ENCODE measurements at places on chromosomes 4 and X.

- peak; percentile 26 for DNase-seq
Measured at GRCh38 chr4:71732706-71733105, 51.2 kb downstream of the GC start.

DNA sequence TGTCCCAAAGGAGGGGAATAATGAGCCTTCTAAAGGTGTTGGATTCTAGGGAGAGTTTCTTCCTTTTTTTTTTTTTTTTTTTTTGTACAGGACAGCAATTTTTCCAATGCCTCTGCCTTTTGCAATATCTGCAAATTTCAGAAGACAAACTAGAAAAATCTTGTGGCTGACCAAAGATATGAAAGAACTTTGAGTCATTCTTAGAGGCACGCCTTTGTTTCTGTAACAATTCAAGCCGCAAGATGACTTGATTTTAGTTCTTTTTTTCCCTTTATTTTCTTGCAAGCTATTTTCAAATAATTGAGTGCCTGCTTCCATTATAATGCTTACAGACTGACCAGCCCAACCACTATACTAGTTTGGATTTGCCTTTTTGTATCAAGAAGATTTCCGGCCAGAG lies 47.6 kb upstream of the UXT start:
- DNase-seq: no peak

GRCh38 chrX:124242131-124242530 lies 90.3 kb upstream of the TEX13D start:
- no peak for DNase-seq

- no peak for DNase-seq
Measured at GRCh38 chr4:148747721-148748268, 305.6 kb upstream of the NR3C2 start.

GRCh38 chr4:128376958-128377357 lies 89.3 kb upstream of the PGRMC2 start:
- no peak for DNase-seq

DNA sequence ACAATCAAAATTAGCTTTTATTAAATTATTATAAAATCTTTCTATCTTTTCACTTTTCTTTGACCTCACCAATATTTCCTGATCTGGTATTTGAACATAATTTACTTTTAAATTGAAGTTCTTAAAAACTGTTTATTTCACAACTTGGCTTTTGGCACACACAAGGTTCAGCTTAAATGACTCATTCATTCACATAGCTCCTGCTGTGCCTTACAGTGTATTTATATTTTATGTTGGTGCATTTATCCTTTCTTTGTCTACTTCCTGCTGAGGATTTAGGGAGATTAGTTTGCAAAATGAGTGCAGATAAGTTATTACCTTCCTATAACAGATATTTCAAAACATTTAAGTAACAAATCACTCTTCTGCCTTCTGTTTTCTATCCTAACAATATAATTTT lies 430.6 kb downstream of the DTHD1 start:
- no peak for DNase-seq

DNA sequence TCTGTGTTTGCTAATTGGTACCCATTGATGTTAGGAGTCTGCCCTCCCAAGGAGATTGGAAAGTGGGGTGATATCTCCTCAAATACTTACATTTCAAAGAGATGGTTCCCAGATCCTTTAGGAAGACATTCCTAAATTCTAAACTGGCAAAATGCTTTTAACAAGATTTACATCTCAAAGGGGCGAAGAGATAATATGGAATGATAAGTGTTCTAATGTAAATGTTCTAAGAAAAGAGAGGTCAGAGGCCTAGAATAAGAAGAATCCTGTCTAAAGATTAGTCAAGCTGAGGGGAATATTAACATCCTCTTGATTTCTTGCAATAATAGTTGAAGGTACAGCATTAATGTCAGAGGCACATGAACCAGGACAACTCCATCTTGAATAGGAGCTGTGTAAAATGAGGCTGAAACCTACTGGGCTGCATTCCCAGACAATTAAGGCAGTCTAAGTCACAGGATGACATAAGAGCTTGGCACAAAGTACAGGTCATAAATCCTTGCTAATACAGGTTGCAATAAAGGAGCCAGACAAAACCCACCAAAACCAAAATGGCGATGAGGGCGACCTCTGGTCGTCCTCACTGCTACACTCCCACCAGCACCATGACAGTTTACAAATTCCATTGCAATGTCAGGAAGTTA lies 2248.1 kb downstream of the ARAP2 start:
- no peak for DNase-seq

DNA sequence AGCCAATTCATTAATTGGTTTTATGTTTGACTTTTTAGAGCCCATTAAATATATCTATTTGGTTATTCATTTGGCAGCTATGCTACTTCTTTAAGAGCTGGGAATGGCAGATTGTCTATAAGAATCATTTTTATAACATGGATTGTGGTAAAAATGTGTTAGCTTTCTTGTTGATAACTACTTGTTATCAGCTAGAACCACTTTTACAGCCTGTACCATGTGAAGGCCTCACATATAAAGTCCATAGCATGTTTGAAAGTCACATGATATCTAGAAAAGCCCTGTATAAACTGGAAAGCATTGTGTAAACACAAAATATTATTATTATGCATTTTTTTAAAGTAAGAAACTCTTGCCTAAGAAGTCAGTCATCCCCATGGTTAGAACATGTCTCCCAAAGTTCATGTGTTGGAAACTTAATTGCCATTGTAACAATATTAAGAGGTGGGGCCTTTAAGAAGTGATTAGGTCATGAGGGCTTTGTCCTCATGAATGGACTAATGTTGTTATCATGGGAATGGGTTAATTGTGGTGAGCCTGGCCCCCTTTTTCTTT lies 110.9 kb upstream of the BMP2K start:
- DNase-seq: no peak

DNA sequence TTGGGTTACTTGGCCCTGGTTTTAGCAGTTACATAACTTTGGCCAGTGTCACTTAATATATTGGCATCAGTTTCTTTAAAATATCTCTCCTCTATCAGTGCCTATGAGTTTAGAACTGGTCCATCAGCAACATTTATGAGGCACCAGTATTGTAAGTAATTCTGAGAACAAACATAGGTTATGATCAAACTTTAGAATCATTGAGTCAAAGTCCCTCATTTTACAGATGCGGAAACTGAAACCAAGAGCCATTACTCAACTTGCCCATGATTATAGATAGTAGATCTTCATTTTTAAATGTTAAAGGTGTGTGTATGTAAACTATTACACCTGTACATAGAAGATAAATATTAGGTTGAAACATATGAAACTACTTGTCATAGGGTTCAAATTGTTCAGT lies 4.5 kb downstream of the NIPAL1 start:
- DNase-seq: no peak

- DNase-seq: no peak
Measured at GRCh38 chrX:1384658-1385252, 7.2 kb downstream of the SLC25A6 start.

DNA sequence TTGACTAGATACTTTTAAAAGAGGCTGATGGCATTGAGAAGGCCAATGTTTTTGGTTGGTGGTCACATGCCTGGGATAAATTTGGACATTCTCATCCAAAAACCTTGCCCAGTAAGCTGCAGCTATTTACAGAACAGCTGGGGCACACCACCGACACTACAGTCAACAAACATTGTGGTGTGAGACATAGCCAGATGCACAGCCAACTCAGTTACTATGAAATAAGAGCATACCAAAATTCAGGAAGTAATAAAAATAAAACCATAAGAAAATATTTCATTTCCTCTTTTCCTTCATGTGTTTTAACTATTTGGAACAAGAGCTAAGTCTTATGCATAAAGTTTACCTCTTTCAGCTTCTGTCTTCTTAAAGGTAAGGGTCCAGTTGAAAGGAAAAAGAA lies 8.8 kb downstream of the PPM1K start:
- DNase-seq: no peak

GRCh38 chrX:148567229-148567628 lies 66.8 kb downstream of the AFF2 start:
- peak; percentile 3 for DNase-seq

DNA sequence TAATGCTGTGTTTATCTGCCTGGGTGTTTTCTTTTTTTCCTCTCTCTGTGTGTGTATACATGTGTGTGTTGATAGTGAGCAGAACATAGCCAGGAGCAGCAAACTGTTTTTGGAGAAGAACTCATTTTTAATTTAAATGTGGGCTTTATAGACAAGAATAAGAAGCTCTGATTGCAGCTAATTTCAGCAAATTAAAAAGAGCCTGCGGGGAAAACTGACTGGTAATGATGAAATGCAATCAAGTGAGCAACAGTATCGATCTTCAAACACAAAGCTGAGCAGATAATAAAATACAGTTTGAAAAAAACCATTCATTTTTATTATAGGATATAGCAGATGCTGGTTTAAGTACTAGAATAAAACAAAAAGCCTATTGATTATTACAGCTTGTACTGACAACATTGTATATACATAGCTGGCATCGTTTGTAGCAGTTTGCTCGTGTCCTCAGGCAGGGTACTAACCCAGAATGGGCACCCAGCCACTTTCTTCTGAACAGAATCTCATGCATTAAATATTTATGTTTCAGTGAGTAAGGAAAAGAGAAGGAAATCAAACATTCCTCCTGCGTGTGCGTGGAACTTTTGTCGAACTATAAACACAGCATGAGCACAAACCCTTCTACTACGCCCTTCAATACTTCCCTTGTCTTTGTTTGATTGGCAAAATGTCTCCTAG lies 73.5 kb upstream of the ZFP42 start:
- DNase-seq: no peak

DNA sequence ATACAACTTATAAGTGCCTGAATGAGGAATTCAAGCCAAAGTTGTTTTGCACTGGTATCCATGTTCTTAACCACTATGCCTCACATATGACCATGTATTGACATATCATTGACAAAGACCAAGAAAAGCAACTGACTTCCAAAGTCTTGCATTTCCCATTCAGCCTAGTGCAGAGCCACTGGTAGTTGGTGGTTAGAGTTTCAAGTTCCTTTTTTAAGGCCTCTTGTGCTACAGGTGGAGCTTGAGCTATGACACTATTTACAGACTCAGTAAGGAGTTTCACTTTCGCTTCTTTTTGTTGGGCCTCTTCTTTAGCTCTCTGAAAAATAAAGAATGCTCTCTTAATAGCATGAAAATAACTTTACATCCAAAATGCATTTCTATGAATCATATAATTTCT lies 763.0 kb downstream of the DMD start:
- DNase-seq: no peak

DNA sequence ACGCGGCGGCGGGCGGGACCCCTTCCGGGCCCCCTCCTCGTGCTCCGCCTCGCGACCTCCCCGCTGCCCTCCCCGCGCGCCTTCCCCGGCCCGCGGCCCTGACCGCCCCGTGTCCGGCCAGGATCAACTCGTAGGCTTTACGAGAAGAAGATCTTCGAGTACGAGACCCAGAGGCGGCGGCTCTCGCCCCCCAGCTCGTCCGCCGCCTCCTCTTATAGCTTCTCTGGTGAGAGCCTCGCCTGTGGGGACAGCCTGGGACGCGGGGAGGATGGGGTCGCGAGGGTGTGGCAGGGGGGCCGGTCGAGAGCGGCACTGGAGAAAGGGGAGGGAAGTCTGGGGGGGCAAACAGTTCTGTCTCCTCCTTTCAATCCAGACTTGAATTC lies 465 bp downstream of the EMD start:
- no peak for DNase-seq

DNA sequence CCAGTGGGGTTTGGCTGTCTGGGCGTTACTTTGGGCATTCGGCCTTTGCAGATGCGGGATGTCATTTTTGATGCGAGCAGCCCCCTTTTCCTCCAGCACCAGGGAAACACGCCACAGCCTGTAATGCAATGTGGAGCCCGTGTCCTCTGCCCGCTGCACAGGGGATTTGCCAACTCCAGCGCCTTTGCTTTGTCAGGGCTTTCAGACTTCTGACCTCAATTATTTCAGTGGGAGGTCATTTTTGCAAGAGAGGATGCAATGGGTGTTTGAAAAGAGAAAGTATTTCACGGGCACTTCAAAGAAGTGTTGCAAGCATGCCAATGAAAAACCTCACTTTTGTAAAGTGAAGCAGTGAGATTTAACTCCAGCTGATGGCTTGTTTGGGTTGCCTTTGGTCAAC lies 11.5 kb downstream of the CLCN4 start:
- DNase-seq: no peak

DNA sequence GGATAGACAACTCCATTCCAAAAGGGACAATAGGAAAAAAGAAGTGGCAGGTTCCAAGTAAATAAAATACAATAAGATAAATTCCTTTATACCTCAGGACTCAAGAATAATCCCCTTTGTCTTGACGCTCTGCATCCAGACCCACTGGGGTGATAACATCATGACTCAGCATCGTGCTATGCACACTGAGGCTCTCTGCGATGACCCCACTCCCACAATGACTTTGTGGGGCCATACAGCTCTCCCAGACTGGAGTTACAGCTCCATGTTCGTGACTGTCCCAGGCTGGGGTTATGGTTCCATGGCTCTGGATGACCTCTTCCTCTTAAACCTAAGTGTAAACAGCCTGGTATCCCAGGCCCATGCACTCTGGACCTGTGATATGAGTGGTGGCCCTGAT lies 254.5 kb upstream of the ADGRL3 start:
- DNase-seq: no peak

- no peak for DNase-seq
Measured at GRCh38 chrX:115968436-115969252, 201.9 kb upstream of the AGTR2 start.

- DNase-seq: no peak
Measured at GRCh38 chrX:45138525-45138924, 62.2 kb downstream of the DIPK2B start.

- DNase-seq: no peak
Measured at GRCh38 chrX:101078716-101079598, at the start of gene TMEM35A. Gene TMEM35A (plus strand): TSS chrX:101078879. CDS start chrX:101079003, 124 bp downstream.

DNA sequence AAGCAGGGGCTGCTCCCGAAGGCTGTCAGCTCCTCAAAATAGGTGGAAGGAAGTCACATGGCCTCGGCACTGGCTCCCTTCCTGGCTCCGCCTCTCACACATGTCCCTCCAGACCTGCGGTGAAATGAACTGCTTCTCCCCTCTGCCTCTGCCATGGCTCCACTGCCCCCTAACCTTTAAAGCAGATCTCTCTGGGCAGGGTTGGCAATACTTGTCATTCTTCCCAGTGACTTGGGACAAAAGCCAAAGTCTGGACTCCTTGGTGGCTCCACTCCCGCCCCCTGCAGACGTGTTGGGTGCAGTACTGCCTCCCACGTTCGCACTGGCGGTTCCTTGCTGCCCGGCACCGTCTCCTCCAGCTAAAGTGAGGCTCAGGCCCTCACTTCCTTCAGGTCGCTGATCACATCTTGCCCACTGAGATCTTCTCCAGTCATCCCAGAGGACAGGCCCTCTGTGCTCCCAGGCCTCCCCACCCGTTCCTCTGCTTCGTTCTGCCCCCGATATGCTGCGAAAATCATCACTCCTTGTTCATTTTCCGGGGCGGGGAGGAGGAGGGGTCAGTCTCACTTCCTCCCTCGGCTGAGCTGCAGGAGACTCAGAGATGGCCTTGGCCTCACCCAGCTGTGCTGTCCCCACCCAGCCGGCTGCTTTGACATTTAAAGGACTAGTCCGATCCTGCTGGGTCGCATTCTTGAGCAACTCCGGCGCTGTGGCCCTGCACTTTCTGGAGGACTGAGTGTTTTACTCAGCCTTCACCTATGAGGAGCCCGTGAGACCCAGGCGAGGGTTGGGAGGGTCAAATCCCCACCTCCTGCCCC lies 97.4 kb downstream of the PHKA2 start:
- no peak for DNase-seq
